ENCODE measurements at places on chromosomes 12 and 14.

- H3K4me1 ChIP-seq = no peaks in the 10 kb centered on the region
- H3K4me3 ChIP-seq = no peak overlapping the region
- H3K27me3 ChIP-seq = no peaks in the 10 kb centered on the region
Observed at GRCh38 chr12:74319886-74320285, 217.7 kb upstream of the ATXN7L3B start.

GRCh38 chr12:12126551-12126950 is 55.8 kb downstream of the BCL2L14 start:
- no peak overlapping the region for H3K4me3 ChIP-seq
- no peaks in the 10 kb centered on the region for H3K27me3 ChIP-seq
- no peaks in the 10 kb centered on the region for H3K4me1 ChIP-seq

DNA sequence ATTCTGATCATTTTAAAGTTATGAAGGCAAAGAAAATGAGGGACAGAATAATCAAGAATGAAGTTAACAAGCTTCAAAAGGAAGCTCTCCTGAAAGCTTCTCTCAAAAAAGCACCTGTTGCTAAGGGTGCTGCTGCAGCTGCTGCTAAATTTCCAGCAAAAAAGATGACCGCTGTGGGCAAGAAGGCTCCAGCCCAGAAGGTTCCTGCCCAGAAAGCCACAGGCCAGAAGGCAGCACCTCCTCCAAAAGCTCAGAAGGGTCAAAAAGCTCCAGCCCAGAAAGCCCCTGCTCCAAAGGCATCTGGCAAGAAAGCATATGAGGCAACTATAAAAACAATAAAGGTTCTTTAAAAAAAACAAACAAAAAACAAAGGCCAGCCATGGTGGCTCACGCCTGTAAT is 52.7 kb upstream of the NR2C1 start:
- no peak overlapping the region for H3K27ac ChIP-seq
- H3K4me1 ChIP-seq = no peaks in the 10 kb centered on the region

DNA sequence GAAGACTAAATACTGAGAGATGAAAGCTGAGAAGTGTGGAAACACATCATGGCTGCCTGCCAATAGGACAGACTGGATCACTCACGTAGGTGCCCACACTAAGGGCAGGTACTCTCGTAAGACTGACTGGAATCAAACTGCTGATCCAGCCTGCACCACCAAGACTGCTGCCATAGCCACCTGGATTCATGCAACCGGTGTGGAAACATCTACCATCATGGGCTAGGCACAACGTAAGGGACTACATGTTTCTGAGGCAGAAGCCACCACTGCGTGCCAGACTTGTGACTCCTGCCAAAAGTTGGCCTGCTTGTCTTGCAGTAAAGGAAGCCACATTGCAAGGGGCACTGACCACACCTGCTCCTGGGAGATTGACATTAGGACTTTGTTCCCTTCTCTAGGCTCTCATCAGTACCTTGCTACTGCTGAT is 3.8 kb downstream of the POMT2 start:
- no peaks in the 10 kb centered on the region for H3K27me3 ChIP-seq
- H3K4me3 ChIP-seq = no peak overlapping the region
- H3K36me3 ChIP-seq = no peaks in the 10 kb centered on the region
- H3K4me1 ChIP-seq = peaks cover 7% of the 10 kb centered on the region

DNA sequence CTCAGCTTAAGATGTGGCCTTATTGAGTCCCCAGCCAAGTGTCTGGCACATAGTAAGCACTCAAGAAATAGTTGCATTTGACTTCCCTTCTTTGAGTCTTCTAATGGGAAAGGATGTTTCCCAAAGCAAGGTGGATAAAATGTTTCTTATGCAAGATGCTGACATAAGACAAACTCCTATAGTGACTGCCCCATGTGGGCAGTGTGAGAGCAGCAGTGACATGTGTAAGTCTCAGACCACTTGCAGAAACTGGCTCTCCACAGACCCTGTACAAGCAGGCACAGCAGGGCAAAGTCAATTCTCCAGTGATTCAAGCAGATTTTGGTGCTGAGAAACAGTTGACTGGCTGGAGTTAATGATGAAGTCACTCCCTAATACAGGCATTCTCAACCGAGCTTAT is 255.3 kb downstream of the ANO2 start:
- H3K4me1 ChIP-seq = no peaks in the 10 kb centered on the region
- no peaks in the 10 kb centered on the region for H3K27me3 ChIP-seq
- no peak overlapping the region for H3K27ac ChIP-seq
- no peak overlapping the region for H3K4me3 ChIP-seq
- no peaks in the 10 kb centered on the region for H3K36me3 ChIP-seq
